ENCODE measurements at places on chromosomes 4 and X. TPM values are rescaled to one million over a fixed set of nuclear protein-coding genes. Genes with fewer than 3 reads are reported as not detected.

PSAPL1 gene
- total RNA-seq = not detected

NLRP2B gene
- total RNA-seq = not detected

CTAG2 gene
- not detected for total RNA-seq

PLAC8 gene
- not detected for total RNA-seq

DCLK2 gene
- 3.8 TPM for total RNA-seq

STPG2 gene
- 0.06 TPM for total RNA-seq

TXK gene
- total RNA-seq = 0.56 TPM

GAGE12C gene
- not detected for total RNA-seq

TMSB15B gene
- total RNA-seq = 1.6 TPM

ZFP42 gene
- not detected for total RNA-seq

CXCL3 gene
- 0.26 TPM for total RNA-seq

MAD2L1 gene
- 11.8 TPM for total RNA-seq

WDR45 gene
- 60.1 TPM for total RNA-seq

PABPC1L2A gene
- not detected for total RNA-seq

ING2 gene
- total RNA-seq = 9.1 TPM

NKAP gene
- 4.2 TPM for total RNA-seq

REPS2 gene
- 0.37 TPM for total RNA-seq

C4orf51 gene
- total RNA-seq = not detected

SPINK2 gene
- not detected for total RNA-seq

DDIT4L gene
- 0.92 TPM for total RNA-seq

MTMR8 gene
- 1.1 TPM for total RNA-seq

ANKRD17 gene
- total RNA-seq = 53.0 TPM

RTL3 gene
- not detected for total RNA-seq

GABRQ gene
- total RNA-seq = not detected

ASIC5 gene
- total RNA-seq = not detected

SHROOM3 gene
- total RNA-seq = 7.0 TPM

HS6ST2 gene
- 0.13 TPM for total RNA-seq

KLB gene
- total RNA-seq = 0.06 TPM

SPATA4 gene
- not detected for total RNA-seq

NIPAL1 gene
- 0.13 TPM for total RNA-seq

ZCCHC18 gene
- total RNA-seq = 0.26 TPM

SLITRK2 gene
- not detected for total RNA-seq

RTL5 gene
- total RNA-seq = 5.6 TPM

KLKB1 gene
- total RNA-seq = 0.26 TPM

TBC1D14 gene
- total RNA-seq = 35.1 TPM

GPRASP2 gene
- 17.8 TPM for total RNA-seq

FRAS1 gene
- total RNA-seq = 0.37 TPM

SLC10A4 gene
- 0.06 TPM for total RNA-seq

INTU gene
- 2.9 TPM for total RNA-seq

ARSJ gene
- total RNA-seq = 36.2 TPM

BMPR1B gene
- 2.2 TPM for total RNA-seq

SERTM2 gene
- not detected for total RNA-seq

CT45A9 gene
- total RNA-seq = not detected

CT45A5 gene
- total RNA-seq = not detected

NAA11 gene
- total RNA-seq = 0.06 TPM

PABPC1L2B gene
- total RNA-seq = not detected

PAK3 gene
- 2.6 TPM for total RNA-seq

DUSP21 gene
- not detected for total RNA-seq

FGFR3 gene
- 0.92 TPM for total RNA-seq

RASGEF1B gene
- 10.9 TPM for total RNA-seq

POF1B gene
- not detected for total RNA-seq

ZNF711 gene
- total RNA-seq = 0.13 TPM

TCEAL7 gene
- total RNA-seq = 25.2 TPM

CTAG1A gene
- not detected for total RNA-seq

TNIP3 gene
- 0.37 TPM for total RNA-seq

TMSB4X gene
- total RNA-seq = 7,855 TPM
